ENCODE measurements at places on chromosomes 1 and 21.

GRCh38 chr1:155776414-155776813 is 80.6 kb downstream of the GON4L start:
- H3K4me1 ChIP-seq: no peaks in the 10 kb centered on the region
- H3K4me3 ChIP-seq: no peak overlapping the region
- H3K36me3 ChIP-seq: peaks cover 36% of the 10 kb centered on the region

DNA sequence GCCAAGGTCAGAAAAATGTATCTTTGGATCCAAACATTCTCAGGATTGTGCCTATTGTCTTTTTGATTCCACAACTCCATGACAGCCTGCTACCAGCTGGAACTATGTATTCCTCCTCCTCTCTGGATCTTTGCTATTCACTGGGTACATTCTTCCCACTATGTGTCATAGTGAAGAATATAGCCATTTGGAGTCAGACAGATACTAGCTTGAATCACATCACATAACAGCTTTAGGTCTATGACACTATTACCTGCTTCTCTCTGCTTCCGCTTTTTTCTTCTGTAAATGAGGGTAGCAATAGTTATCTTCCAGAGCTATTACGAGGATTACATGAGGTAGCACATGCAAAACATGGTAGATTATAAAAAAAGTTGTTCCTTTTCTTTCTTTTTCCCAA is 5.4 kb upstream of the EXO1 start:
- no peak overlapping the region for H3K4me3 ChIP-seq
- H3K36me3 ChIP-seq: no peaks in the 10 kb centered on the region

GRCh38 chr1:6163191-6163972 is 16.7 kb downstream of the CHD5 start:
- DNase-seq: no peak
- peaks cover 41% of the 10 kb centered on the region for H3K27me3 ChIP-seq
- no peaks in the 10 kb centered on the region for H3K36me3 ChIP-seq
- no peaks in the 10 kb centered on the region for H3K4me1 ChIP-seq
- H3K27ac ChIP-seq: no peak overlapping the region

DNA sequence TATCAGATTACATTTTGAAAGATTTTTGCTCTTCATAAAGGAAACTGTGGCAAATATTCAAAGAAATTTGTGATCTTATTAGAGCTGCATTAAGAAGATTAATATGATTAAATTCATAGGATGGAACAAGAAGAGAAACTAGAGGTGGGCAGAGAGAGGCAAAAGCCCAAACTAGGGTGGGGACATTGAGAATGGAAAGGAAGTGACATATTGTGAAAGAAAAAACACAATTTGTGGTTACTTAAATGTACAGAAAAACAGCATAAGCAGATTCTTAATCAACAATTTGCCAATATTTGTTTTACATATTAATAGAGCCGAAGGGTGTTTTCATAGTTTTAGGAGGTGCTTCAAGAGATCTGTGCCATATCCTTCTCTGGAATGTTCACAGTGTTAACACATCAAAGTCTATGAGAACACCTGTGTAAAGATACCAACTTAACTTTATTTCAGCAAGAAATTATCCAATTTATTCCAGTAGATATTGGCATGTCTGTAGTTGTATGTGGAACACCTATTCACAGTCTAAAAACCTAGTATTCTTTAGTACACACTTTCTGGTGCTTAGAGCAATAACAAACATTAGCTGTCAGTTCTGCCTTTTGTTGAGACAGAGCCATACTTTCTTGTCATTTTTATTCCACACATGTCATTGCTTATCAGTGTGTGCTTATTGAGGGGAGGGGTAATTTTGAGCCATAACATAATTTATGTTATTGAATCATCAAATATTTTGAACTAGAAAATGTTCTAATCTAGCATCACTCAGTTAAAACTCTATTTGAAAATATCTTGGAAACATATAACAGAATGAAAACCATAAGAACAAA is 401.5 kb downstream of the PTPRC start:
- H3K4me3 ChIP-seq: no peak overlapping the region
- no peaks in the 10 kb centered on the region for H3K27me3 ChIP-seq
- H3K27ac ChIP-seq: no peak overlapping the region
- H3K36me3 ChIP-seq: no peaks in the 10 kb centered on the region
- DNase-seq: no peak

GRCh38 chr1:99465176-99465900 is 180.6 kb upstream of the PALMD start:
- no peak overlapping the region for H3K4me3 ChIP-seq
- H3K36me3 ChIP-seq: no peaks in the 10 kb centered on the region
- peak; percentile 90 for DNase-seq
- H3K27ac ChIP-seq: no peak overlapping the region
- H3K4me1 ChIP-seq: peaks cover 8% of the 10 kb centered on the region
- no peaks in the 10 kb centered on the region for H3K27me3 ChIP-seq

DNA sequence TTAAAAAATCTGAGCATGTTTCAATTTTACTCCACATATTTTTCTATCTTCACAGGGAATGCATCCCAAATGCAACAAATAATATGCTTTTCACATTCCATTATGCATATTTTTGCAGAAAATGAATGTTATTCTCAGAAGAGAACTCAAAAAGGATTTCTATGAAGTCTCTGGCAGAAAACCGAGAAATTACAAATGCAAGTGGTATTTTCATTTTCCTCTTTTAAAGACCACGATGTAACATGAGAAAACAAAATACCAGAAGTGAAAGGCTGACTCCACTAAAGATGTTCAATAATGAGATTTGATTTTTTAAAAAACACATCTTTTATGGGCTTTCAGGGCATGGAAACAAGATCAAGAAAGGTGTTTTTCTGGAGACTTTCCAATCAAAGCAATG is 5.0 kb upstream of the PDC start:
- H3K27ac ChIP-seq: no peak overlapping the region
- no peaks in the 10 kb centered on the region for H3K4me1 ChIP-seq
- H3K27me3 ChIP-seq: no peaks in the 10 kb centered on the region
- peak; percentile 42 for DNase-seq
- H3K4me3 ChIP-seq: no peak overlapping the region

DNA sequence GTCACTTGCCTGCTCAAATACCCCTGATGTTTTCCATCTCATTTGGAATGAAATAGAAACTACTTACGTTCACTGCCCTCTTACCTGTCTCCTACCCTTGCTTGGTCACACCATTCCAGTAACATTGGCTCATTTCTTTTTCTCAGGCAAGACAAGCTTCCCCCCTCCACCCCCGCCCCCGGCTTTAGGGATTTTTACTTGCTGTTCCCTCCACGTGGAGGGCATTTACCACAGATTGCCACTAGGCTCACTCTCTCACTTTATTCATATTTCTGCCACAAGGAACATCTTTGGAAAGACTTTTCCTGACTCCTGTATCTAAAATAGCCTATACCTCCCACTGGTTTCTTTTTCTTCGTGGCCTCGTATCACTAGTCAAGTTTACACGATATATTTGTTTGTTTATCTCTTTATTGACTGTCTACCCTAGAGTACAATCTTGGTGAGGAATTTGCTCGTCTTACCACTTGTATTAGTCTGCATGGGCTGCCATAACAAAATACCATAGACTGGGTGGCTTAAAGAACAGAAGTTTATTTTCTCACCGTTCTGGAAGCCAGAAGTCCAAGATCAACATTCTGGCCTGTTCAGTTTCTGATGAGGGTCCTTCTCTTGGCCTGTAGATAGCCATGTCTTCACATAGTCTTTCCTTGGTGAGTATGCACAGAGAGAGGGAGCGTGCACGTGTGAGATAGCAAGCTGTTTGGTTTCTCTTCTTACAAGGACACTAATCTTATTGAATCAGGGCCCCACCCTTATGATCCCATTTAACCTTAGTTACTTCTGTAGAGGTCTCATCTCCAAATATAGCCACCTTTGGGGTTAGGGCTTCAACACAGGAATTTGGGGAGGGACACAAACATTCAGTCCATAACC is 126.2 kb downstream of the NRDC start:
- H3K27me3 ChIP-seq: no peaks in the 10 kb centered on the region
- H3K4me3 ChIP-seq: no peak overlapping the region
- no peaks in the 10 kb centered on the region for H3K4me1 ChIP-seq

DNA sequence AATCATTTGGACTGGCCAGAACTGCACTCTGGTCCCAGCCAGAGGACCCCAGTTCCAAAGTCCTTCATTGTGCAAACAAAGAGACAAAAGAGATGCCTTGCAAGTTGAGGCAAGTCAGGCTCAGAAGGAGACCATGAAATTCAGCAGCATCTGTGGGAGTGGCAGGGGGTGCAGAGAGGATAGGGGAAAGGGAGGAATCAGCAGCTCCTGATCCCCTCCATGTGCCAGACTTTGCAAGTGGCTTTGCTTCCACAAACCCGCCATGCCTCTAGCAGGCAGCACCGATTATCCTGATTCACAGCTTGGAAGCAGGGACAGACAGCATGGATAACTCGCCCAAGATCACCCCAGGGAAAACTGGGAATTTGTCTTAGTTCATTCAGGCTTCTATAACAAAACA is 2.1 kb upstream of the CAPN9 start:
- H3K27me3 ChIP-seq: peaks cover 5% of the 10 kb centered on the region
- H3K4me1 ChIP-seq: peaks cover 9% of the 10 kb centered on the region
- no peak overlapping the region for H3K4me3 ChIP-seq
- no peak overlapping the region for H3K27ac ChIP-seq

- no peaks in the 10 kb centered on the region for H3K27me3 ChIP-seq
- peaks cover 19% of the 10 kb centered on the region for H3K4me1 ChIP-seq
- peak overlapping the region; percentile 76 for H3K27ac ChIP-seq
- H3K36me3 ChIP-seq: peaks cover 3% of the 10 kb centered on the region
- H3K4me3 ChIP-seq: peak overlapping the region; percentile 99
Measured at GRCh38 chr1:15684468-15685291, 560 bp downstream of the PLEKHM2 start.

DNA sequence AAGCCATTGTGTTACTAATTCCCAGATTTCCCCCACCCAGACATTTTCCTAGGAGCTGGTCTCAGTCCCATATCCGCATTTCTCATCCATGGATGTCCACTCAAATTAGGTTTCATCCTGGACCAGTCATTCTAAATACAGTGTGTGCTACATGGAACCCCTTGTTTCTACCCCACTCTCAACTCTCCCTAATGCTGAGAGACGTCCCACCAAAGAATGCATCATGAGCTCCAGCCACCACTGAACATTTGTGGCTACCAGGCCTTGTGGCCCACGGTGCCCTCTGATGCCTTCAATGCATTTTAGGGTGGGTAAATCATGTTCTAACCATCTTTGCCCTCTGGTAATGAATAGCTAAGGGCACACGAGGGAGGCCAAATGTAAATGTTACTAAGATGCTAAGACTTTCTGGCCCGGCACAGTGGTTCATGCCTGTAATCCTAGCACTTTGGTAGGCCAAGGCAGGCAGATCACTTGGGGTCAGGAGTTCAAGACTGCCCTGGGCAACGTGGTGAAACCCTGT is 13.3 kb upstream of the RAB42 start:
- H3K4me3 ChIP-seq: no peak overlapping the region
- no peak for DNase-seq
- no peaks in the 10 kb centered on the region for H3K27me3 ChIP-seq
- no peak overlapping the region for H3K27ac ChIP-seq
- H3K4me1 ChIP-seq: peaks cover 6% of the 10 kb centered on the region
- peaks cover 42% of the 10 kb centered on the region for H3K36me3 ChIP-seq

DNA sequence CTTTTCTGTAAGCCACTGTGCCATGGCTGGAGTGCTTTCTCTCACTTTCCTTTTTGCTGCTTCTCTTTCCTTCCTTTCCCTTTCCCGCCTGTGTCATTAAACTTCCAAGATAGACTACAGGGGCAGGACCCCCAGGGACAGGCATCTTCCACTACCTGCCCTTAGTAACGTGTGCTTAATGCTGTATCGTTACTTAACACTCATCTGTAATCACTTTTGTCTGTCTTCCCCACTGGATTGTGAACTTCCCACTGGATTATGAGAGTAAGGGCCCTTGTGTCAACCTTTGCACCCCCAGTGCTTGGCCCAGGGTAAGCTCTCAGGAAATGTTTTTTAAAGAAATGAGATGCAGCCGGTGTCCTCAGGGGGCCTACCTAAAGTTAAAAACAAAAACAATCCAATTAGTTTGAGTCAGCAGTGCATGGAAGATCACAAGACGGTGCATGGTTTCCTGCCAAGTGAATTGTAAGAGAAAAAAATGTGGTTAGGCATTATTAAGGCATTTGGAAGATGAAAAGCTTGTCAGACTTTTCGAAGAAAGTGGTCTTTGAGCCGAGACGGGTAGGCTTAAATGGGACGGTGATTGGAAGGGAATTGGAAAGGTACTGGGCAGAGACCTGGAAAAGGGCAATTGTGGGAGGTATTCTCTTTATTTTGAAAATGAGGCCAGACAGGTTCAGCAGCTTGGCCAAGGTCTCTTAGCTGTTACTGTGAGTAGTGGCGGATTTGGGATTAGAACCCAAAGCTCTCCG is 958 bp downstream of the LYPLAL1 start:
- peak; percentile 90 for DNase-seq
- no peaks in the 10 kb centered on the region for H3K27me3 ChIP-seq
- H3K36me3 ChIP-seq: no peaks in the 10 kb centered on the region
- H3K4me1 ChIP-seq: peaks cover 6% of the 10 kb centered on the region

GRCh38 chr1:92314024-92314423 is 15.2 kb downstream of the RPAP2 start:
- DNase-seq: no peak
- no peaks in the 10 kb centered on the region for H3K4me1 ChIP-seq
- H3K27me3 ChIP-seq: no peaks in the 10 kb centered on the region
- H3K4me3 ChIP-seq: no peak overlapping the region
- H3K36me3 ChIP-seq: peaks cover 10% of the 10 kb centered on the region

GRCh38 chr1:190168116-190168892 is 309.4 kb downstream of the BRINP3 start:
- H3K36me3 ChIP-seq: no peaks in the 10 kb centered on the region
- peak; percentile 96 for DNase-seq
- H3K27ac ChIP-seq: no peak overlapping the region
- H3K4me1 ChIP-seq: peaks cover 3% of the 10 kb centered on the region

- no peak overlapping the region for H3K27ac ChIP-seq
- H3K27me3 ChIP-seq: peaks cover 13% of the 10 kb centered on the region
- H3K4me1 ChIP-seq: peaks cover 9% of the 10 kb centered on the region
- no peak for DNase-seq
- no peaks in the 10 kb centered on the region for H3K36me3 ChIP-seq
Measured at GRCh38 chr1:9025449-9025848, 774 bp downstream of the SLC2A7 start.

DNA sequence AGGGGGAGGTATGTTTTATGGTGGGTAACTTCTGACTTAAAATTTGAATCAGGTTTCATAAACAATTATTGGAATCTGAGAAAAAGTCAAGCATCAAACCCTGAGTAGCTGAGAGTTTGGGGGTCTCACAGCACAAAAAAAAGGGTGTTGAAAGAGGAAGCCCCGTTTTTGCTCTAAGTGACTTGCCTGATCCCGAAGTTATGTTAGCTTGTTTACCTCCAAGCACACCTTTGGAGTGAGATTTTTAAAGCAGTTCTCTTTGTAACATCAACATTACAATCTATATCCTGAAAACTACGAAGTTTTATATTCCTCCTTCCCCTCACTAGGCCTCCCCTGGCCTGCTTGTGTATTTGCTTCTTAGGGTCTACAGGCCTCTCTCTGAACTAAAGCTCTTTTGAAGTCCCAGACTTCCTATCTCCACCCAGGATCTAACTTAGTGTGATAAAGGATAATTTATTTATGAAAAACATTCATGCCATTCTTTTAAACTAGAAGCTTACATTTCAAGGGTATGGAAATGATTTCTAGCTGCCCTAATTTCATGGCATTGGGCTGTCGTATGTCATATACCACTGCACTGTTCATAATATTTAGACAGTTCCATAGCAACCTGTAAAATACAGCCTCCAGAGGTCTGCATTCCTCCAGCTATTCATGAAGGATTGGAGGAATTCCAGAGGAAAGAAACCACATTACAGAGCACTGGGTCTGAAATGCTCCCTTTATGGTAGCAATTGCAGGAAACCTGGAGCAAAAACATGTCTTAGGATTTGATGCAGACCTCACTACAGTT is 36.1 kb upstream of the RGS1 start:
- peak; percentile 98 for DNase-seq
- H3K36me3 ChIP-seq: no peaks in the 10 kb centered on the region
- no peak overlapping the region for H3K4me3 ChIP-seq
- H3K27me3 ChIP-seq: no peaks in the 10 kb centered on the region
